ENCODE measurements at places on chromosomes 2 and 18. TPM values are rescaled to one million over a fixed set of nuclear protein-coding genes. Genes with fewer than 3 reads are reported as not detected.

The VWA3B gene
- total RNA-seq = 0.43 TPM

The OTOS gene
- not detected for total RNA-seq

The BBS5 gene
- 9.3 TPM for total RNA-seq

The TMEM178A gene
- total RNA-seq = 26.6 TPM

The KCNG2 gene
- total RNA-seq = 0.76 TPM

The FBXO48 gene
- 0.88 TPM for total RNA-seq

The CD28 gene
- total RNA-seq = 0.13 TPM

The RASGRP3 gene
- 3.1 TPM for total RNA-seq

The RNF144A gene
- 8.3 TPM for total RNA-seq

The IGFBP5 gene
- 975 TPM for total RNA-seq

The CD207 gene
- 0.88 TPM for total RNA-seq

All from motor neuron (in vitro differentiated cells).